ENCODE measurements at places on chromosomes 3 and 15.

GRCh38 chr3:127667119-127667681 is 5.6 kb upstream of the ABTB1 start:
- DNase-seq: no peak

DNA sequence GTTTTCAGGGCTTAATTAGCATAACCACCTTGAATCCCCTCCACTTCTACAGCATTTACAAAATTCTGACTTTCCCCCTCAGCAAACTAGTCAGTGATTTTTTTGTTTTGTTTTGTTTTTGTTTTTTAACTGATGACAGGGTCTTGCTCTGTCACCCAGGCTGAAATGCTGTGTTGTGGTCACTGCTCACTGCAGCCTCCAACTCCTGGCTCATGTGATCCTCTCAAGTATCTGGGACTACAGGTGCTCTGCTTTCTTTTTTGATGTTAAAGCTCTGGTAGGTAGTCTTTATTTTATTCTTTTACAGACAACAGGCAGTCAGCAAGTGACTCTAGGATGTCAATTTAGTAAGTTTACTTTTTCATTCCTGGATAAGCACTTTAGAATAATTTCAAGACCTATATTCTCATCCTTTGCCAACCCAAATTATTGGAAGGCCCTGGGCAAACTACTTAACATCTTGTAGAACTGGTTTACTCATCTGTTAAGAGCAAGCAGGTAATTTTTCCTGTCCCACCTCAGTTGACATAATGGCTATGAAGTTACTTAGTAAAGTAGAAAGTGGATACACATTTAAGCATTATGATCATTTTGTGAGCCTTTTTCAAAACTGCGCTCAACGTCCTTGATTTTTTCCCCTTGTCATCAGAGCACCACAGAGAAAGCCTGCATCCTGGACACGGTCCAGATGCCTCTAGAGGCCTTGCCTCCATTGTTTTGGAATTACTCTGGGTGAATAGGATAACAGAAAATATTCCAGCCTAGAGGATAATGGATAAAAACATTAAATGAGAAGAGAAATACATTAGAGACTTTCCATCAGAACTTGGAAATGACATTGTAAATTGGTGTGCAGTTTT is 69.9 kb upstream of the NDUFB4 start:
- no peak for DNase-seq

DNA sequence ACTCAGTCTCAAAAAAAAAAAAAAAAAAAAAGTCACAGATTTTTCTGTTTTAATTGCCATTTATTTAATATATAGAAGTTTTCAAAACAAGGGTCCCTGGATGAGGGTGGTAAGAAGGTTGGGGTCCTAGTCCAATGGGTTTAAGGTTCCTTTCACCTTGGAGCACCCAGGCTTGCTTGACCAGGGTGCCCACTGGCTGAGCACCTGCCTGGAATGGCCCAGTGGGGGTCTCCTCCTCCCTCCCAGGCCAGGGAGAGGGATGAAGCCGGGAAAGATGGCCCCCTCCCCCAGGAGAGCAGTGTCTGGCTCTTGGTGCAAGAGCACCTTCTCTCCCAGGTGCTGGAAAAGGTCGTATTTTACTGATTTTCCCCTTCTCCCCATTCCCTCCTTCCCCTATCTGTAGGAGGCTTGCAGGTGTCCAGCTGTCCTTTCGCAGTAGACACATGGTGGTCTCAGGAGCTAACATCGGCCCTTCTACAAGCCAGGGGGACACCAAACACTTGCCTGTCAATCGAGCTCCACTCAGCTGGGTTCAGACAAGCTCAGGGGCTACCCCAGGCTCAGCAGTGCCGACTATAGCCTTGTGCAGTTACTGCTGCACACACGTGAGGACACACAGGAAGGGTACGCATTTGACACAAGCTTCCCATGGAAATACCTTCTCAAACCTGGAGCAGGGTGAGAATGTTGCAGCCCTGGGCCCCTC is 112.3 kb upstream of the KLF13 start:
- no peak for DNase-seq

- DNase-seq: no peak
These were observed 73.3 kb upstream of the RAD18 start for GRCh38 chr3:9036404-9037131.

- no peak for DNase-seq
These were observed 71.6 kb downstream of the KAT2B start for GRCh38 chr3:20111836-20112235.

DNA sequence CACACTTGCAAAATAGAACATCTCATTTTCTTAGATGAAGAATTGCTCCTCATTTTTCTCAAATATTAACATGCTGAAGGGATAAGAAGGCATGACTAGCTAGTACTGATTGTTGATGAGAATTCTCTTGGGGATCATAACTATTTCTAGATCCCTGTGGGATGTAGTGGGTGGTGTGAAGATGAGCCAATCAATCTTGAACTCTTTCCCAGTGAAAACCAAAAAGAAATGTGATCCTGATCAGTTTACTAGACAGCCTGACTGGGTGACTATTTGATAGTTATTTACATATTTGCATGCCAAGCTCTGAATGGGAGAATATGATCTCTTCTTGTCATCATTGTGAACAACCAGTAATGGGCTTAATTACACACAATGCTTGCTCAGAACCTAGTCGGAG is 63.7 kb downstream of the ZIC1 start:
- no peak for DNase-seq

DNA sequence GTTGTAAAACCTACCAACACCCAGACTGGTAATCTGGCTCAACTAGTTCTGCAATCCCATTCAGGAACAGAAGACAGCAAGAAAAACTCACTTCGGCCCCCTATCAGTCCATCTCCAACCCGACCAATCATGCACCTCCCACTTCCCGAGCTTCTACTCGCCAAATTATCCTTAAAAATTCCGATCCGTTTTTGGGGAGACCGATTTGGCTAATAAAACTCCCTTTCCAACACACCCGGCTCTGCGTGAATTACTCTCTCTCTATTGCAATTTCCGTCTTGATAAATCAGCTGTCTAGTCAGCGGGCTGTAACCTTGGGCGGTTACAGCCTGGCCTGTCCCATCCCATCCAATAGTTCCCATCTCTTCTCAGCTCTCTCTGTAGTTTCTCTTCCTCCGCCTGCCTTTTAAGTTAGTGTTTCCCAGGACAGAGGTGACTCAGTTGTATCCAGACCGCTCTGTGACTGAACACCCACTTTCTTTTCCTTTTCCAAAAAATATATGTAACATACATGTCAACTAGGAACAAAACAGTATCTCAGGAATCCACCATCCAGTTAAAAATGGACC is 780 bp upstream of the ACAD9 start:
- peak; percentile 41 for DNase-seq

DNA sequence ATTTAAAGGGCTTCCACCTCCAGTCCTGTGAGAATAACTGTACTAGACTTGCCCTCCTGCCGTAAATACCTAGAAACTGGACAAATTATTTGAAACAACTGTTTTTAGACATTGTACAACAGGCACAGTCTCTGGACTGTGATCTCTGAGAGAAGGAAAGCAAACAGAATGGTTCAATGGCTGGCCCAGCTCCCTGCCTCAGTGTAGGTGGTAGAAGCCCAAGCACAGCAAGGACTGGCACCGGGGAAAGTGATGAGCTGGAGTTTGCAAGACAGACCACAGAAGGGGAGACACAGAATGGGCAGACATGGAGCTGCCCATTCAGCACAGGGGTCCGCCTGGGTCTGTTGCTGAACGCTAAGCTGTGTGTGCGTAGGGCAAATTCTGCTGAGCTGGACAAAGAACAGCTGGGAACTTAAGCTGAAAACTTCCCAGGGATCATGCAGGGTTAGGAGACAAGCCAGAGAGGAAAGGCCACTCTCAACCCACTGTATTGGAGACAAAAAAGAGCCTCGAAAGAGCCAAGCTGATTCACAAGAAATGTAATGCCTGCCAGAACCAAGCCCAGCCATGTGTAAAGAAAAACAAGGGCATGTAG is 52.6 kb upstream of the SEC61A1 start:
- no peak for DNase-seq

- no peak for DNase-seq
These were observed 25.7 kb upstream of the RAD18 start for GRCh38 chr3:8988791-8989558.

GRCh38 chr15:91135201-91136130 is 35.4 kb downstream of the SV2B start:
- DNase-seq: no peak

DNA sequence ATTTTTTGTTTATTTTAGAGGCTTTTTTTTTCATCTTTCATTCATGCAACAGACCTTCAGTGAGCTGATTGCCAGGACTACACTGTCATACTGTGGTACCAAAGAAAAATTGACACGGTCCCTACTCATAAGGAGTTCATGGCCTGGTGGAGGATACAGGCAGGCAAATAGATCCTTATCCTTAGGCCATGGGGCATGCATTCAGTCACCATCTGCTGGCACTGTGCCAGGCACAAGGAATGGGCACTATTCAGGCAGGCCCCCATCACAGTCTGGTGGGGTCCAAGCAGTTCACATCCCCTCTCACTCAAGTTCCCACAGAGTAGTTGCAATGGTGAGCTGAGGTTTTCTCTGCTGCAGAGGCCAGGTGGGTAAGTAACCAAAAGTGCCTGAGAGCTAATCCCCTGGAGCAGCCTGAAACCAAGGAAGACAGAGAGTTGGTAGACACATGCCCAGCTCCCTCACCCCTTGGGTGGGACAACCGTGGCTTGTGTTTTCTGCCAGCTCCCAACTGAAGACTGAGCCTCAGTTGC is 17.3 kb downstream of the CISH start:
- no peak for DNase-seq

Measured in C1 segment of cervical spinal cord (tissue), 14 donors.